Cardiac septum (tissue), 1 donor: ENCODE measurements at places on chromosomes 13 and 19. TPM values are rescaled to one million over a fixed set of nuclear protein-coding genes. Genes with fewer than 3 reads are reported as not detected.

Gene TMEM38A
- 13.1 TPM for total RNA-seq

Gene SYT3
- total RNA-seq = not detected

Gene JAK3
- total RNA-seq = 6.2 TPM

Gene VSTM2B
- not detected for total RNA-seq

Gene CGB7
- not detected for total RNA-seq
